Anterior cingulate cortex (tissue), 58 donors: ENCODE measurements at places on chromosomes 7 and 10.

- DNase-seq: no peak
These were observed 29.5 kb upstream of the FBXW4 start for GRCh38 chr10:101724446-101724845.

GRCh38 chr7:132685277-132685676 lies 109.0 kb upstream of the PLXNA4 start:
- DNase-seq: no peak

GRCh38 chr10:46557319-46558121 lies 1.1 kb upstream of the GPRIN2 start:
- no peak for DNase-seq

DNA sequence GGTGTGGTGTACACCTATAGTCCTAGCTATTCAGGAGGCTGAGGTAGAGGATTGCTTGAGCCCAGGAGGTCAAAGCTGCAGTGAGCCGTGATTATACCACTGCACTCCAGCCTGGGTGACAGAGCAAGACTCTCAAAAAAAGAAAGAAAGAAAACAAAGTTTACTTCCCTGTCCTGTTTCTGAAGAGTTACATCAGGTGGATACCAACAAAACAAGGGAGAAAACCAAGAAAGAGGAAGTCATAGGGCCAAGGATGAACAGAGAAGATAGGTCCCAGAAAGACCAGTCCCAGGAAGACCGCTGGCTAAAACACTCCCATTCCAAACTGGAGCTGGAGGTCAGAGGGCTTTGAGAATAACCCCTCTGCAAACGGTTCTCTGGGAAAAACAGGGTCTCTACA lies 13.5 kb downstream of the MACROH2A2 start:
- no peak for DNase-seq

- no peak for DNase-seq
These were observed 457 bp downstream of the NSUN5 start for GRCh38 chr7:73308074-73308664.

DNA sequence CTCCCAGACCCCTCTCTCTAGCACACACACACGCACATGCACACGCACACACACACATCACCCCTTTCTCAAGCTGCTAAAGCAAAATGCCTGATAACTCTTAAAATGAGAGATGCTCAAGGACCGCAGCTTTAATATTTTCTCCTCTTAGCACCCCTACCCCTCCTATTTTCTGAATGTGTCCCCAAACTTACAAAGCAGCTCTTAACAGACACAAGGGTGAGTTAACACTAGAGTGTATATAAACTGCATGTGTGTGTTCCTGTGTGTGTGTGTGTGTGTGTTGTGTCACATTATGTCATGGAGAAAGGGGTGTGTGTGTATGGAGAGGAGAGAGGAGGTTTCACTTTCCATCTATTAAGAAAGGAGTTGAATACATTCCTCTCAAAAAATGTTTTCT lies 1.3 kb downstream of the PTN start:
- DNase-seq: no peak
